ENCODE measurements at places on chromosomes 4 and X.

GRCh38 chr4:74805601-74806000 is 11.3 kb upstream of the BTC start:
- DNase-seq: no peak

- peak; percentile 28 for DNase-seq
Measured at GRCh38 chrX:56800801-56801200, 71.8 kb downstream of the NBDY start.

- DNase-seq: peak; percentile 47
Measured at GRCh38 chrX:135185795-135186443, 14.7 kb upstream of the CT55 start.

GRCh38 chrX:23228950-23229448 is 105.7 kb upstream of the PTCHD1 start:
- no peak for DNase-seq

DNA sequence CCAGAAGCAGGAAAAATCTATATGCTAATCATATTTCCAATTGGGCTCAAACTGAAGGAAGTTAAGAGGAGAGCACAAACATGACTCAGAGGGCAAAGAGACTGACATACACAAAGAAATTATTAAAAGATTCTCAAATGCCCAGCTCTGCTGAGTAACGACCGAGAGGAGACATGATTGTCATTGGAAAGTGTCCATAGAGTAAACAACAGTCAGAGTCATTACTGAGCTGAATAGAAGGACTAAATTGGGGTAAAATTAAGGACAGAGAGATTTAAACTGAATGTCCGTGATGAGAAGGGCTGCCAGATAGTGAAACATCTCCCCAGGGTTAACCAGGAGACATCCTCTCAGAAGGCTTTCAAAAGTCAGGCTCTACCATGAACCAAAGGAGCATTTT is 111.2 kb upstream of the GALNT7 start:
- DNase-seq: no peak
